ENCODE measurements at places on chromosomes 7 and 10.

- DNase-seq, result no peak
Measured at GRCh38 chr10:132817701-132818211, 31.8 kb upstream of the NKX6-2 start.

GRCh38 chr7:51455086-51455485, 138.5 kb upstream of the COBL start:
- DNase-seq, result no peak

GRCh38 chr10:48251525-48252353, 22.8 kb downstream of the FRMPD2 start:
- DNase-seq, result no peak

DNA sequence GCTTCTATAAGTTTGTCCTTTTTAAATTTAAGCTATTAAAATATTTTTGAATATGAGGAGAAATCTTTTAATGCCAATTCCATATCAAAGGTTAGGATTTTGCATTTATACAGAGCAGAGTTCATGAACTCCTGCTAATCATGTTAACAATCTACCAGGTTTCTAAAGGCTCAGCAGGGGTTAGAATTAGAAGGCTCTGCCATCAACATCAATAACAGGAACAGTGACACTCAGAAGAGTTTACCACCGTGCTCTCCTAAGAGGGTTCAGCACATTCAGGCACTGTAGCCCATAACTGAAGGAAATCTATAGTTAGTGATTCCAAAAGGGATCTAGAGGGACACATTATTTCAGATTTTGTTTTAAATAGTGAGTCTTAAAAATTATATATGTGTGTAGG, 100.1 kb downstream of the HOXA1 start:
- no peak for DNase-seq

GRCh38 chr7:1026721-1027161, 17.6 kb upstream of the GPR146 start:
- no peak for DNase-seq

- DNase-seq, result no peak
Measured at GRCh38 chr7:100358027-100358856, at the start of gene PILRB. Gene PILRB (plus strand): TSS chr7:100358117. CDS start chr7:100358303, 186 bp downstream.

Measured in D721Med (cell line).